ENCODE measurements at places on chromosomes 4 and X.

DNA sequence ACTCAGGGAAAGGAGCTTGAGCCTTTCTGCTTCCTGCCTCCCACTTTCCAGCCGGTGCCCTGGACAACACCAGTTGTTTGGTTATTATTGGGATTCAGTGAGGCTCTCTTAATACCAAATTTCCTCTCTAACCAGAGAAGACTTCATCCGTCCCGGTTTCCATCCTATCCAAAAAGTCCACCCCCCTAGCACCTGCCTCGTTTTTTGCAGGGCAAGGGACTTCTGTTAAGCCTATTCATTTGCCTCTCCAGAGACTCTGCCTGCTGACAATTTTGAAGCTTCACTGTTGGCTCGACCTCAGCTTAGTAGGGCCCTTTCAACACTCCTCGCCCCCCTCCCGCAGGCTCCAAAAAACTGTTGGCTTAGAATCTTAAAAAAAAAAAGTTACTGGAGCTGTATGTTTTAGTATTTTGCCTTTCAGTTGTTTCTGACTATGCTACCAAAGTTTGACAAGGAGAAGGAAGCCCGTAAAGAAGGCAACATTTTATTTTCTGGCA, 779 bp upstream of the PRSS12 start:
- no peak for DNase-seq

- DNase-seq, result no peak
Observed at GRCh38 chrX:21700967-21701366, 42.8 kb upstream of the KLHL34 start.

DNA sequence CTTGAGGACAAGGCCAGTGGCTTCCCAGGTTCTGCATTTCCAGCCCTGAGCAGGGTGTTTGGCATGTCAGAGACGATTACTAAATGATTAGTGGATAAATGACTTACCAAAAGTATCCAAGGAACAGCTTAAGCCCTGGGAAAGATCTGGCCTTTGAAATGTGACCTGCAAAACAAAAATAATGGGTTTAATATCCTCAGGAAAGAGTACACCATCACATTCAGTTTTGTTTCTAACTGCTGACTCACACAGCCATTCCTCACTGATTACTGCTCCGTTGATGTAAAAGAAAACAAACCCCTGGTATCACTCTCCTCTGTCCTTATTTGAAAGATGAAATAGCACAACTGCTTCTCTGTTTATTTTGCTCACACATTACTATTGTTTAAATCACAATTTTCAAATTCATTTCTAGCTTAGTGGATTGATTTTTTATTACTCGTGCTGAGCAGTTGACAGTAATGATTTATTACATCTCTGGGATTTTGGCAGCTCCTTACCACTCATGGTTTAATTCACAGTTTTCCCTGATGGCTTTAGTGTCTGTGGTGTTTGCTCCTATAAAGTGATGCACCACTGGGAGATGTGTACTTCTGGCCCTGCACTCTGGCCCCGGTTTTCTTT, 117.0 kb downstream of the CBLL2 start:
- DNase-seq, result no peak

- DNase-seq, result no peak
Observed at GRCh38 chrX:20362268-20363267, 95.9 kb upstream of the RPS6KA3 start.

GRCh38 chr4:179586460-179586859, 2144.2 kb upstream of the AGA start:
- no peak for DNase-seq

DNA sequence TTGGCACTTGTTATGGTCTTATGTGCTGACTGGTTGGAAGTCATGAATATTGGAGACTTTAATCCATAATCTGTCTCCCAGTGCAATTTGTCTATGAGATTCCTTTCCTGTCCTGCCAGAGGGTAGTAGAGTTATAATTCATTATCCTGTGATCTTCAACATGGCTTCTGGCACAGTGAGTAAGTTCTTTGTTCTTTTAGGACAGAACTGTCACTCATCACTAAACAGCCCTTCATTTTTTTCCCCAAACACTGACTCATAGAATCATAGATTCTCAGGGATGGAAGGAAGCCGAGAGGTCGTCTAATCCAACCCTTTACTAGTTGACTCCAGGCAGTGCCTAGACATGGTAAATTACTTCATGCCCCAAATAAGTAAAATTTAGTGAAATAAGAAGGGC, 78.4 kb downstream of the LUZP4 start:
- DNase-seq, result no peak

GRCh38 chrX:63664083-63664482, 120.9 kb downstream of the ARHGEF9 start:
- DNase-seq, result no peak

- DNase-seq, result no peak
Observed at GRCh38 chr4:89797117-89797516, 39.8 kb downstream of the SNCA start.

DNA sequence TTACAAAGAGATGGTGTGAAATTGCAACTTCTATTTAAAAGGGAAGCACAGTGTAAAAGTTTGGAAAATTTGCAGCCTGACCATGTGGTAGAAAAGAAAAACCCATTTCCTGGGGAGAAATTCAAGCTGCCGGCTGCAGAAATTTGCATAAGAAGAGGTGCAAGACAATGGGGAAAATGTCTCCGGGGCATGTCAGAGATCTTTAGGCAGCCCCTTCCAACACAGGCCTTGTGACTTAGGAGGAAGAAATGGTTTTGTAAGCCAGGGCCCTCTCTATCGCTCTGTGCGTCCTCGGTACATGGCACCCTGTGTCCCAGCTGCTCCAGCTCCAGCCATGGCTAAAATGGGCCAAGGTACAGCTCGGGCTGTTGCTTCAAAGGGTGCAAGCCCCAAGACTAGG, 40.4 kb downstream of the CCDC158 start:
- DNase-seq, result no peak

- no peak for DNase-seq
Observed at GRCh38 chr4:115883231-115883630, 769.8 kb upstream of the NDST4 start.

- DNase-seq, result no peak
Observed at GRCh38 chr4:61380865-61381264, 180.7 kb downstream of the ADGRL3 start.

- DNase-seq, result no peak
Observed at GRCh38 chr4:22063613-22064012, 115.0 kb upstream of the KCNIP4 start.

DNA sequence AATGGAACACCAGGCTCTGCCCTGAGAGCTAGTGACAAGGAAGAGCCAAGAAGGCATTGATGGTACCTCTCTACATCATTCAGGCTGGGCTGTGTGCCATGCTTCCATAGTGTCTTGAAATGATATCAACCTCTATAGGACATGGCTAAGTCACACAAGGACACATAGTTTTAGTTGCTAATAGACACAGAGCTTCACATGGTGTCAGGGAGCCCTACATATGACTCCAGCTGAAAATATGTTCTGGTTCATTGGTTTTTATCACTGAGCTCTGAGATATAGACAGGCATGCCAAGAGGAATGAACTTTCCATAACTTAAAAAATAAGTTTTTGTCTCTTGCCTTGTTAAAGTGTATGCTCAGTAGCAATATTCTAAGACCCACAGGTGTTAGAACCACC, 72.1 kb upstream of the PRKG2 start:
- no peak for DNase-seq

- no peak for DNase-seq
Observed at GRCh38 chr4:47167081-47168035, 136.0 kb downstream of the GABRB1 start.

GRCh38 chr4:189533603-189534002, 407.1 kb upstream of the FRG1 start:
- no peak for DNase-seq

- DNase-seq, result no peak
Observed at GRCh38 chr4:169047956-169048355, 37.9 kb upstream of the CBR4 start.

GRCh38 chrX:134552351-134552750, 92.4 kb downstream of the HPRT1 start:
- no peak for DNase-seq

DNA sequence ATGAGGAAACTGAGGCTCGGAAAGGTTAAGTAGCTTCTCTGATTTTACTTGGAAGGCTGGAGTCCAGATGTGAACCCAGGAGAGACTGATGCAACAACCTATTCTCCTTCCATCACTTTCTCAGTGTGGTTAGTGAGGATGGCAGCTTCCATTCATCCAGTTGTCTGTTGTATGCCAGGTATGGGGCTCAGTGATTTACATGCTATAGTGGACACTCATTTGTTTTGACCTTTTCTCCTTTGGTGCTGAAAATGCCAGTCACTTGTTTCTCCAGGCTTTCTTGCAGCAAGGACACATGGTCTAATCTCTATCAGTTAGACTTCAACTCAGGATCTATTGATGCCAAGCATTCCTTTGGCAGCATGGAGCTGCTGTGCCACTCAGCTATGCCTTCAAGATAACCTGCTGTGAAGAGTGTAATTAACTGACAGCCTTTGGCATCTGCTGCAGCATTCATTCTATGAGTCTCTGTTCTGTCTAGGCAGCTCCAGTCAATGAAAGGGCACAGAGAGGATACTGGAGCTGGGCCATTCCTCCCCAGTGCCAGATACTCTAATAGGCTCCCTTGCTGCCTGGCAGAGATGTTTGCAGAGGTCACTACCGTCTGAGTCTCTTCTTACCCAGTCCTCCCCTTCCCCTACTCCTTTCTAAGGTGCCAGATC, 11.0 kb upstream of the CWH43 start:
- no peak for DNase-seq

- DNase-seq, result no peak
Observed at GRCh38 chr4:154954117-154954516, 173.0 kb downstream of the RBM46 start.

Data from GM10248 (cell line).